ENCODE measurements at places on chromosomes 1 and 21. TPM values are rescaled to one million over a fixed set of nuclear protein-coding genes. Genes with fewer than 3 reads are reported as not detected.

The CD53 gene
- total RNA-seq = not detected

The IFI16 gene
- total RNA-seq = 97.6 TPM

The GNAI3 gene
- 12.1 TPM for total RNA-seq

The SPRR3 gene
- total RNA-seq = 0.44 TPM

The PHLDA3 gene
- total RNA-seq = 59.1 TPM

The SRP9 gene
- 283 TPM for total RNA-seq

DNA sequence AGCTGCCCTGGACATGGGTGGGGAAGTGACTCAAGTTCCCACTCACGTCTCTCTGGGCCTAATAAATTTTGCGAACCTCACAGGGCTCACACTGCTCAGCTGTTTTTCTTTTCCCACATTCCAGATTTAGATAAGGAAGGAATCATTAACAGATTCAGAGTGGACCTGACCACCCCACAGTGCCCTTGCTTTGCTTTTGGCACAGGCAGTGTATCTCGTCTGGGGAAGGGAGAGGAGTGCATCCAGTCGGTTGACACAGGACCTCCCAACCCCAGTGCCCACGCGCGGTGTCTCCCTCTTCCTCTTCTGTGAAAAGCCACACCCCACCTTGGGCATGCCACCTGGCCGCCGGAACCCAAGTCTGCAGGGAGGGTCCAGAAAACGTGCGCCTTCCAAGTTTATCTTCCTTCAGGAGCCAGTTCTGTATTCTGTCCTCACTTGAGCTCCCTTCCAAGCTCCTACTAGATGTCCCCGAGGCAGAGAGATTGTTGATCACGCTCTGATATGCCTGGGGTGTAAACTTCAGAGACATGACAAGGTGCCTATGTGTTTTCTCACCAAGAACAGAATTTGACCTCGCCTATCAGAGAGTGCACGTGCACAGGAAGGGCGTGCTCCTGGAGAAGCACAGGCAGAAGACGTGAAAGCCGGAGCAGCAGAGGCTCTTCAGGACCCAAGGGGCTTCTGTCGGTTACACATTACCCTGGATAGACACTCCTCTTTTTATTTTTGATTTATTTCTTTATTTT lies 9.5 kb upstream of the SLC2A5 start:
- DNase-seq = no peak

GRCh38 chr1:87953121-87953520 lies 624.4 kb downstream of the LMO4 start:
- DNase-seq = no peak

DNA sequence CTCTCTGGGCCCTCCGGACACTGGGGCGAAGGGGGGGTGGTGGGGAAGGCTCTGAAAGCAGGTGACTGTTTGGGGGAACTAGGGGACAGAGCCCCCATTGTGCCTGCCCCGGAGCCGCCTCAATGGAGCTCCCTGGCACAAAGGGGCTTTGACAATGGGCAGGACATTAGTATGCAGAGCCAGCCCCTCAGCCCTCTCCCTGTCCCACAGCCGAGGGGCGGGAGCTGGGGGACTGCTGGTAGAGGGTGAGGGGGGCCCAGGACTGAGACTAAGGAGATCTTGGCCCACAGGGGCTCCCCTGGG lies 7.8 kb downstream of the KCNJ10 start:
- no peak for DNase-seq

GRCh38 chr1:1136547-1137230 lies 20.8 kb upstream of the C1orf159 start:
- DNase-seq = no peak
